ENCODE measurements at places on chromosomes 11 and 22.

- DNase-seq, result no peak
Observed at GRCh38 chr11:102430158-102430836, 22.3 kb downstream of the TMEM123 start.

GRCh38 chr11:117426297-117426685, 98.6 kb downstream of the CEP164 start:
- no peak for DNase-seq

DNA sequence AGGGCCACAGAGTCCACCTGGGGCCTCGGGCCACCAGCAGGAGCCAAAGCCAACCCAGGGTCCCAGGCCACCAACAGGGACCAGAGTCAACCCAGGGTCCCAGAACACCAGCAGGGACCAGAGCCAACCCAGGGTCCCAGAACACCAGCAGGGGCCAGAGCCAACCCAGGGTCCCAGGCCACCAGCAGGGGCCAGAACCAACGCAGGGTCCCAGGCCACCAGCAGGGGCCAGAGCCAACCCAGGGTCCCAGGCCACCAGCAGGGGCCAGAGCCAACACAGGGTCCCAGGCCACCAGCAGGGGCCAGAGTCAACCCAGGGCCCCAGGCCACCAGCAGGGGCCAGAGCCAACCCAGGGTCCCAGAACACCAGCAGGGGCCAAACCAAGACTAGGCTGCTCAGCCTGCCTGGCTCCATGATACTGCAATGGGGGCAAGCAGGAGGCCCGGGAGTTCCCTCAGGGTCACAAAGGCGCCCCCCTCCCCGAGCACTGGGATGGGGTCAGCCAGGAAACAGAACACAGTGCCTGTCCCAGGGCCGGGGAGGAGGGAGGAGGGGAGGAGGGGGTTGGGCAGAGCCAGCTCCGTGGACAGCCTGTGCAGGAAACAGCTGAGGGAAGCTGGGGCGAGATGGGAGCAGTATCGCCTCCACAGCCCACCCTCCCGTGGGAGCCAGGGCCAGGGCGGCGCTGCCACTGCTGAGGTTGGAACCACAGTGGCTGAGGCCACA, 62.0 kb upstream of the PRR5 start:
- DNase-seq, result no peak

- DNase-seq, result no peak
Observed at GRCh38 chr11:119734788-119735187, 5.8 kb upstream of the NECTIN1 start.

DNA sequence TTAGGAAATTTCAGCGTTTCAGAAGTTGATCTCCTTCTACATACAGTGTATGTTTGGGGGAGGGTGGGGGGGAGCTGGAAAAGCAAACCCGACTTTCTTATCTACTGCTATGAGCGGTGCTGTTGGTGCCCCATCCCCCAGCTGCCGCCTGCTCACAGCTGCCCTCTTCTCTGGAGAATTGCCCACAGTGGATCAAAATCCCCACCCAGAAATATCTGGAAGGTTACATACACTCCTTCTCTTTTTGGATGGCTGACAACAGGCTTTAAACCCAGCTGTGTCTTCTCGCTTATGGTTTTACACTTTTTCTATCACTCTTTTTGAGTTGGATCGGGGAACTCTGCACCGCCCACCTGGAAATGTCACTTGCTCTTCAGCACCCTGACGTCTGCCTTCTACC, 56.4 kb downstream of the DHCR7 start:
- DNase-seq, result no peak

GRCh38 chr11:134531327-134532130, 119.5 kb upstream of the B3GAT1 start:
- no peak for DNase-seq

GRCh38 chr22:20298803-20299745, 20.8 kb downstream of the DGCR6L start:
- DNase-seq, result no peak

DNA sequence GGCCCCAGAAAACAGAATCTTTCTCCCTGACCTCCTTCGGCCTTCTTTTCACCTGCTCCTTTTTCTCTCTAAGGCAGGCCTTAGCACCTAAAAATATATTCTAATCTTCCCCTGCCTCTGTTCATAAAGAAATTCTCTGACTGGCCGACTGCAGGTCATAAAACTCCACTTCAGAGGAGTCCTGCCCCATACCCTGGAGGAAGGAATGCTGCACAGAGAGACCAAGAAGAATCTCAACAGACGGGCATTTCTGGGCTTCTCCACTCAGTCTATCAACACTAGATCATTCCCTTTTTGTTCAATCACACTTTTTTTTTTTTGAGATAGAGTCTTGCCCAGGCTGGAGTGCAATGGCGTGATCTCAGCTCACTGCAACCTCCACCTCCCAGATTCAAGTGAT, 19.7 kb upstream of the PGA3 start:
- no peak for DNase-seq

Measured in AG09309 (cell line).